ENCODE measurements at places on chromosomes 16 and 17. TPM values are rescaled to one million over a fixed set of nuclear protein-coding genes. Genes with fewer than 3 reads are reported as not detected.

The TVP23A gene
- total RNA-seq = not detected

The MPHOSPH6 gene
- 5.4 TPM for total RNA-seq

The ZNF174 gene
- total RNA-seq = 7.2 TPM

The TOP3A gene
- total RNA-seq = 21.3 TPM

The ALOX12 gene
- not detected for total RNA-seq

The ADGRG1 gene
- total RNA-seq = 0.83 TPM

The MYH8 gene
- not detected for total RNA-seq

The NOG gene
- 11.7 TPM for total RNA-seq

The PRM1 gene
- total RNA-seq = not detected

The RANGRF gene
- total RNA-seq = 19.5 TPM

The PRSS36 gene
- total RNA-seq = 0.18 TPM

The DNAH9 gene
- total RNA-seq = not detected

The CRHR1 gene
- total RNA-seq = not detected

The GGNBP2 gene
- 40.7 TPM for total RNA-seq

The NUDT16L1 gene
- total RNA-seq = 28.3 TPM

The SMIM36 gene
- total RNA-seq = not detected

The NMT1 gene
- total RNA-seq = 60.6 TPM

The PSMC3IP gene
- total RNA-seq = 5.6 TPM

All from IMR-90 (cell line).